ENCODE measurements at places on chromosomes 5 and 9.

GRCh38 chr9:79165020-79165780 lies 406.6 kb upstream of the TLE4 start:
- DNase-seq = no peak

DNA sequence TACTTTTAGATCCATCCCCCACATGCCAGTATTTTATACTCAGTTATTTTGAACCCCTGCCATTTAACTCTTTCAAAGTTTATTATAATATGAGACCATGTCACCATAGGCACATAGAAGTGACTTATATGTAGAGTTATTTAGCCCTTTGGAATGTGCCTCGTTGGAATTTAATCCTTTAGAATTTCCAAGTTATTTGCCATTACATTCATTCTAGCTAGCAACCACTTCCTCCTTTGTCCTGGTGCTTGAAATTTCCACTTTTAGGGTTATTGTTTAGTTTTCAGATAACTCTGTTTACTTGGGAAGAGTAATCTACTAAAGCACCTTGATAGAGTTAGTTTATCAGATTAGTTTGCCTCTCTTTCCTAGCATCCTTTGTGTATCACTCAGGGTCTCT lies 82.8 kb upstream of the TLE1 start:
- no peak for DNase-seq

DNA sequence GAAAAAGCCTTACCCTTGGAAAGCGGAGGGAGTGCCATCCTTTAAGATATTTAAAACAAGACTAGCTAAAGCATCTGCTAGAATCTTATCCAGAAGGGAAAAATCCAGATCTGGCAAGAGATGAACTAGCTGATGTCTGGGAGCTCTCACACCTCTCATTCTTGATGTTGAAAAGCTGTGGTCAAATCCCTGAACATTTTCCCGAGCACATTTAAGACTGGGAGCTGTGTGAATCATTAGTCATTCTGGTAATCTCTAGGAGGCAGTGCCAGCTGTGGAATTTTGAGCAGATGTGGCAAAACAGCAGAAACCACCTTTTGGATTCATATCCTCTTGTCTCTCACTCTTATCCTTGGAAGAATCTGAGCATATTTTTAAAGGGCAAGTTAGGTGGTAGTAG lies 218.0 kb downstream of the MAN2A1 start:
- no peak for DNase-seq

- no peak for DNase-seq
Measured at GRCh38 chr5:107558823-107559375, 111.8 kb downstream of the EFNA5 start.

Data from activated CD8-positive, alpha-beta memory T cell treated with anti-CD3 and anti-CD28 coated beads for 1 hour (primary cell).